ENCODE measurements at places on chromosomes 2 and 18. TPM values are rescaled to one million over a fixed set of nuclear protein-coding genes. Genes with fewer than 3 reads are reported as not detected.

CFC1 gene
- total RNA-seq = 1.8 TPM

MFSD2B gene
- 0.29 TPM for total RNA-seq

DNA sequence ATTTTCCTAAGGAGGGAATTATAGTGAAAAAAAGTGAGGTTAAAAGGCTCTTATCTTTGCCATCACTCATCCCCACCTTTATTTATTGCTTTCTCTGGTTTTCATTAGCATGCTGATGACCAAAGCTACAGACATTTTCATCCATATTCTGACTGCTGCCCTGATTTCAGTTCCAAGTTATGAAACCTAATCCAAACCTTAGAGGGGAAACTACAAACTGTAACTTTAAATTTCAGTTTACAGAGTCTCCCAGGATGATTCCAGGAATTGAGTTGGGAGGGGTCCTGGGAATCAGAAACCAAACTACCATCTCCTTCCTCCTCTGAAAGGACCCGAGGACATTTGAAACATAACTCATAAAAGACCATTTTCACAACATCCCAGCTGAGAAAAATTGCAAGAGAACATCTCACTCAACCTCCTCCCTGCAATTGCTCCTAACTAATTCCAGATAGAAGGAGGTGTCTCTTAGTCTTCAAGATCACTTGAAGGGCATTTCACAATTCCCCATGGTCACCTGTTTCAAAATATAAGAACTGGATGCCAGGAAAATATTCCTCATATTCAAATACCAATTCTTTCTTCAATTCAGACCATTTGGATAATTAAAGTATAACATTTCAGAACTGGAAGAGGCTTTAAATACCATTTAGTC is 520.6 kb downstream of the TNS1 start:
- DNase-seq = no peak

GRCh38 chr2:44743473-44743872 is 198.0 kb upstream of the SIX3 start:
- no peak for DNase-seq
